ENCODE measurements at places on chromosomes 1 and 21. TPM values are rescaled to one million over a fixed set of nuclear protein-coding genes. Genes with fewer than 3 reads are reported as not detected.

Gene LCE1C
- total RNA-seq, result not detected

Gene MYCL
- total RNA-seq, result 2.3 TPM

Gene HSPA6
- 0.30 TPM for total RNA-seq

Gene GJA5
- 162 TPM for total RNA-seq

Gene CELA2B
- not detected for total RNA-seq

All from epithelial cell of umbilical artery (primary cell).